ENCODE measurements at places on chromosomes 7 and 10.

- DNase-seq: no peak
Observed at GRCh38 chr10:65618126-65618525, 1307.7 kb upstream of the LRRTM3 start.

DNA sequence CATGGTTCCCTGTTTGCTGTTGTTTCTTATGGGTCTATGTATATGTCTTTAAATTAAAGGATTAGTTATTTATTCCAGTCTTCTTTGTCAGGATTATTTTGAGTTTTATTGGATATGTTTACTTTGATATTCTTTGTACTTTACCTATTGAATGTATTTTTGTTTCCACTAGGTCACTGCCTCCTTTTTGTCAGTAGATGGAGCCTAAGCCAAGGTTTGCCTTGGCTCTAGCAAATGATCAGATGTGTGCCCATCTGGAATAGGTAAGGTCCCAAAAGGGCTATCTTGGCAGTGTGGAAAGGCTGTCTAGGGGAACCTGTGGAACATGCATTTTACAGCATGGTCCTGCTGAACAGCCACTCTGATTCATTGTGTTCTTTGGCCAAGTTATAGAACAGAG lies 337.3 kb upstream of the GHITM start:
- DNase-seq: no peak

DNA sequence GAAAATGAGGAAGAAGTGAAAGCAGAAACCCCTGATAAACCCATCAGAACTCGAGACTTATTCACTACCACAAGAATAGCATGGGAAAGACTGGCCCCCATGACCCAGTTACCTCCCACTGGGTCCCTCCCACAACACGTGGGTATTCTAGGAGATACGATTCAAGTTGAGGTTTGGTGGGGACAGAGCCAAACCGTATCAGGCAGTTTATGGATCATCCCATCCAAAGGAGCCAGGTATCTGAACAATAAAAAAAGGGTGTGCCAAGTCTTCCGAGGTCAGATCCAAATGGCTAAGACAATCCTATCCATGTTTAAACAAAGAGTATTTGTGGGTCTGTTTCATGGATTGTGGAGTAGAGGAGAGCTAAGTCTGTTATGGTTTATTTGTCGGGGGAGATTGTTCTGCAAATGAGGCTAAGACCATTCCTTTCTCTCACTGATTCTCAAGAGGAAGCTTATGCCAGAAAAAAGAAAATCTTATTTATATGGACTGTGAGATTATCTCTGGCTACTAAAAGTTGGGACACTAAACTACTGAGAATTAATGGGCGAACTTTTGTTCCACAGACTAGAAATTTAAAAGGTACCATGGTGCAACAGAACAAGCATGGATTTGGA lies 203.7 kb downstream of the IPMK start:
- no peak for DNase-seq

DNA sequence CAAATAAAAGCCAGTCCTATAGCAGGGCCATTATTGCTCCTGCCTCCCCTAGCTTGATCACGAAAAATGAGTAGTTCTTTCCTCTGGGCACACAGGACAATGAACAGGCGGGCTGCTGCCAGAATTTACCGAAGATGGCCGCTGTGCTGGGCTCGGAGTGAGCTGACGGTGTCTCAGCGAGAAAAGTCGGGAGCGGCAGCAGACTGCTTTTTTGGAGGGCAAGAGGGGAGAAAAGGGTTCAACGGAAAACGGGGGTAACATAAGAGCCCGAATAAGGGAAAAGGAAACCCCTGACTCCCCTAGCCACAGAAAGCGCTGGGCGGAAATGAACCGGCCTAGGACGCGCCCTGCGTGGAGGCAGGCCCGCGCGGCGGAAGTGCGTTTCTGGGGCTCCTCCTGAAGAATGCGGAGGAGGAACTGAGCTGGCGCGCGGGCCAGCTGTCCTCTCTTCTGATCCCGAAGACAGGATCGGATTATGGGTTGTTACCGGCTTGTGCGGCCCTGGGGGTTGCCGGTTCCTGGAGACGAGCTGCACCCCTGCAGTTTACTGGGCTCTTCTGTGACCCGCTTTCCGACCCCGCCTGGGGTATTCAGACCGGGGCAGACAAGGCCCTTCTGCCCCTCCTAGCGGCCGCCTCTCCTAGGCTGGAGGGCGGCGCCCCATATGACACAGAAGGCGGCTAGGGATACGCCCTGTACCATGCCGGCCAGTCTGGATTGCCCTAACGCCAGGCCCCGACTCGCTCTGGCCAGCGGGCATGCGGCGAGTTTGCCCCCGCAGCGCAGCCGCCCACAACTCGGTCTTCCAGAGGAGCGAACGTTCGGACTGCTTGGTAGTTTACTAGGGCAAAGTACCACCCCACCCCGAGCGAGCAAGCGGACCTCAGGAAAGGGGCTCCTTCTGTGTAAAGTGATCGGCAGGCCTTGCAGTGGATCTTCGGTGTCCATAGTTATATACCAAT lies 30.1 kb upstream of the KMT2E start:
- DNase-seq: peak; percentile 79

DNA sequence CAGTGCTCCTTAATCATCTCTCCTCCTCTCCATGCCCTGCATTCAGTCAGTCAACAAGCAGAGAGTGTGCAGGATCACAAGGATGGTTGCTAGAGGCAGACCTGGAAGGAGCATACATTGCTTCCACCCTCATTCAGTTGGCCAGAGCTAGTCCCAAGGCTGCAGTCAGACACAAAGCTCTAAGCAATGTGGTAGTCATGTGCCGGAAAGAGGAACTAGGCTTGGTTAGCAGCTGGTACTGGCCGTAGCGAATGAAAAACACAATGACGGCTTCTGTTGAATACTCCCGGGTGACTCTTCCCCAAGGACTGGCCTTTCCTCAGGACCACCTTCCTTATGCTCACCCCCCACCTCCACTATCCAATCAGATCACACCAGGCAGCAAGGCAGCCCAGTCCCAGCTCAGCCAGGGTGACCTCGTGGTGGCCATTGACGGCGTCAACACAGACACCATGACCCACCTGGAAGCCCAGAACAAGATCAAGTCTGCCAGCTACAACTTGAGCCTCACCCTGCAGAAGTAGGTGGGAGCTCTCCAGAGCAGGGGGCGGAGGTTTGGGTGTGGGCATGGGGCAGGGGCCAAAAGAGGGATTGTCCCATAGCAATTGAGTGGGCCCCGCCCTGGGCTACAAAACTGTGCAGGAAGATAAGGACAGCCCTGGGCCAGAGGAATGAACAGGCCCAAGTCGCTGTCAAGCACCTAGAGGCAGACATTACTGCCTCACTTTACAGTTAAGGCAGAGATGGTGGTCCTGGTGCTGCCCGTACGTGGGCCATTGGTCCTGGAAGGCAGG lies 10.9 kb downstream of the LDB3 start:
- DNase-seq: no peak

DNA sequence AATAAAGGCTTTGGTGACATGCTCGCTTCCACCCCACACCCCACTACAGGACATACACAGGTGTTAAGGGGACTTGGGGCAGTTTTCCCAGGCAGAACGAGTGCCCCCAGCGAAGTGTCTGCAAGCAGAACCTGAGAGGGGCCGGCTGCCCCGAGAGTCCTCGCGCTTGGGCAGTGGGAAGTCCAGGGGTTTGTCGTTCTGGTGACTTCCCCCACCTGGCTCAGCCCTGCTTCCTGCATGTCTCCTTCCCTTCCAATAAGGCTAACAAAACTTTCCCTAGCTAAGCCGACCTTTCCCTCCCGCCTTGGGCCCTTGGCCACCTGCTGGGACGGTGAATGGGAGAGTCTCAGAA lies 916 bp downstream of the VWA2 start:
- no peak for DNase-seq

- DNase-seq: no peak
Observed at GRCh38 chr10:43802988-43803696, 154.5 kb upstream of the ZNF32 start.

GRCh38 chr10:96863922-96864543 lies 31.9 kb downstream of the LCOR start:
- DNase-seq: no peak

DNA sequence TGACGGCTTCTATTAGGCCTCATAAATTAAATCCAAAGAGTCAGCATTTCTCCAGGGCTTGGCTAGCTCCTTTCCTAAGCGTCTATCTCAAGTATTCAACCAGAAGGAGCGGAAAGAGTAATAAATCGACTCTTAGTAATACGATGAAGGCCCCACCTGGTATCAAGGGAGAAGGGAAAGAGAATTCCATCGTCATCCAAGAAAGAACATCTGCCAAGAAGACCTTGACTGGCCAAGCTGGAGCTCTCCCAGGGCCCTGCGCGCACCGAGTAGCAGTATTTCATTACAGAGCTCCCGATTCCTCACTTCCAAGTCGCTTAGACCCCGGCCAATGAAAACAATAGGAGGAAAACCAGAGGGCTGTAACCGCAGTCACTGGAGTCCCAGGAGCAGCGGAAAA lies 178.0 kb upstream of the FRMD4A start:
- no peak for DNase-seq

- no peak for DNase-seq
Observed at GRCh38 chr10:124522933-124523871, 61.6 kb downstream of the LHPP start.

- DNase-seq: no peak
Observed at GRCh38 chr10:82392533-82392932, 517.5 kb downstream of the NRG3 start.

DNA sequence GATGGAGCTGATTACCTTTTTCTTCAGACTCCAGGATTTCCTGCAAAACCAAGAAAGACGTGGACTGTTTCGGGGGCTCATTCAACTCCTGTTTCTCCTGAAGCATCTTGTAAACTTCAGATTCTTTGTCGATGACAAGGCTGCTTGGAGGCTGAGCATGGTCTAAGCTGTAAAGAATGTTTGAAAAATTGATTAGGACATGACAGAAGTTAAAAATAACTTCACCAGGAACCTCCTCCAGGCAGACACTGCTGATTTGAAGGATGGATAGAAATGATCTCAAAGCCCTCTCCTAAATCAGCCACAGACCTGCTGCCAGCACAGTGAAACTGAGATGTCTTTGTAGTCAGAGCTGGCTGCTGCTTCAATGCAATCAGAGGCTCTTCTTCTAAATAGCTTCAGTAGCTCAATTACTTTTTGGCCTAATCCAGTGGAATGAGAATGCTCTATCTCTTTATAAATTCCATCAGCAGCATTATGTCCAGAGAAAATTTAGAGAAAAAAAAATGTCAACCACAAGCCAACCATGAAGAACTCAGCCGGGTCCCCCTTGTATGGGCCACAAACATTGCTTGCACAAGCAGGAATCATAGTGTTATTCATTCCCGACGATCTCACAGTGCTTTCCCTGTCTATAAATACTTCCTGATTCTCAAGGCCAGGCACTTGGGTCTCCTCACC lies 43.5 kb downstream of the PDLIM1 start:
- DNase-seq: no peak

- DNase-seq: no peak
Observed at GRCh38 chr10:86060386-86061277, 306.0 kb downstream of the GRID1 start.

GRCh38 chr7:157279741-157280215 lies 57.0 kb upstream of the DNAJB6 start:
- no peak for DNase-seq

DNA sequence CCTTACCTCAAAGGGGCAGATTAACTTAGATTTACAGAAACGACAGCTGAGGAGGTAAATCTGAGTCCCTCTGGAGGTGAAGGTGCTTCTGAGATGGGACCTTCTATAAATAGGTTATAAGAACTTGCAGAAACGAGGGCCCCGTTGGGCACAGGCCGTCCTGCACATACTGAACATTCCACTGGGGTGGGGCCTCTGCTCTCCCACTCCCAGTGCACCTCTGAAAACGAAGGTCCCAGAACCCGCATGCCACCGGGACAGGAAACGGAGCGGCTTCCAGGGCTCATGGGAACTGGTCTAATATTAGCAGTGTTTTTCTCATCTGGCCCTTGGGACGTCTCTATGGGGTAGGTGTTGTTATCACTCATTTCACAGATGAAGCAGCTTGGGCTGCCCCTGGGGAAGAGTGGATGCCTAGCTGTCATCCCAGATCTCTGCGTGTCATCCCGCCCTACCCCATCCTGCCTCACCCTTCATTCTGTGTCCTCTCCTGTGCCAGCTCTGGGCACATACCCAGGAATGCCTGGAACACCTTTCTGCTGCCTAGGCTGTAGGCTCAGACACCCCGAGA lies 19.6 kb downstream of the C10orf62 start:
- no peak for DNase-seq

DNA sequence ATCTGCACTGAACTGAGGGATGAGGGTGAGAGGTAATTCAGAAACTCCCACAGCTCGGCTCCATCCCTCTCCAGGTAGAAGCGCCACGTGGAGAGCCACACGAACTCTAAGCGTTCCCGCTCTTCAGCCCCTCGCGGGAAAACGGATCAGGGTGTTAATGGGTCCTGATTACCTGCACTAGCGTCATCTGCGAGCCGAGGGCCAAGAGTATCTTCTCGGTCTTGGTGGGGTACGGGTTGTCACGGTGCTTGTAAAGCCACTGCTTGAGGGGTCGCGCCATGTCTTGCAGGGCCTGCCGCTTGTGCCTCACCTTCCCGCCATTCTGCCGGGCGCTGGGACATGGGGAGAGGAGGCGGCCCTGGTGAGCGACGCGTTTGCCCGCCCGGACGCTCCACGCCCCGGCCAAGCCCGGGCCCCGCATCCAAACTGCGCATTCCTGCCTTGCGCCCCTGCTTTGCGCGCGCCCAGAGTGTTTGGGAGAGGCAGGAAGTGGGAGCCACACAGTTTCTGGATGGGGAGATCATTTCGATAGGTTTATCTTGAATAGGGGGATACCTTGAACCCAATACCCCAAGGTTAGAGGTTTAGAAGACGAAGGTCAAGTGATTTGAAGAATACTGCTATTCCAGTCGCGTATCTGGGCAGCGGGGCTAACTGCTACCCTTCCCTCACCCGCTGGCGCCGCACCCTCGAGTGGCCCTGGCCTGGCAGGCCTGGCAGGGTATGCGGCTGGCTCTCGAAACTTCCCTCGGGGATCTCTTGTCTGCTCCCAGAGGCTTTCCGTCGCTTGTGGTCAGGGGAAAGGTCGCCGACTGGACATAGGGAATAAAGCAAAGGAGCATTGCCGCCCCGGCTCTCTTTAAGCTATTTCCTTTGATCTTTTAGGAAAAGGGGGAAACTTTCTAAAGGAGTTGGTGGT lies 4.2 kb downstream of the MKX start:
- DNase-seq: no peak

GRCh38 chr10:652233-652632 lies 37.2 kb downstream of the DIP2C start:
- DNase-seq: peak; percentile 50

- DNase-seq: no peak
Observed at GRCh38 chr7:29086545-29086944, 59.8 kb downstream of the CPVL start.

- no peak for DNase-seq
Observed at GRCh38 chr7:85641331-85641730, 454.5 kb upstream of the SEMA3D start.

GRCh38 chr10:43076311-43076875 lies 476 bp upstream of the RET start:
- DNase-seq: no peak

- DNase-seq: no peak
Observed at GRCh38 chr7:29881724-29882123, 75.4 kb downstream of the WIPF3 start.

DNA sequence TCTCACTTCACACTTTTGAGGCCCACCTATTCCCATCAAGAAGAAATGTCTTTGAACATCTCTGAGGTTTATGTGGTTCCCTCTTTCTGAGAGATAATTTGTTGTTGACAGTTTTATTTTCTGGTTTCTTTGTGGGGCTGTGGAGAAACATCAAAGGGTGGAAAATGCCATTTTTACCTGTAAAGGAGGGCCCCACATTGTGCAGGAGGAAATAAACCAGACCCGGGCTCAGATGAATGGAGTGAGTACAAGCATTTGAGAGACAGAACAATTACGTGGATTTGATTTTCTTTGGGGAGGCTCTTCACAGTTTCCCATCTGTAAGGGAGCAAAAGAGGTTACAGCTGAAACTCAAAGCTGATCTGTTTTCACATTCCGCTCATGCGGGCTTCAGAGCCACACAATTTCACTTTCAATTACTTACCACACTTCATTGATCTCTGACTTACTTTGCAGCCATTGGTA lies 29.8 kb downstream of the ITPRIP start:
- no peak for DNase-seq
